ENCODE measurements at places on chromosomes 6 and 20. TPM values are rescaled to one million over a fixed set of nuclear protein-coding genes. Genes with fewer than 3 reads are reported as not detected.

Gene SASH1
- total RNA-seq = 53.5 TPM

Gene C6orf15
- not detected for total RNA-seq

Gene MOCS1
- total RNA-seq = 22.1 TPM

Gene SLC22A1
- total RNA-seq = 2.7 TPM

Gene HLA-DOB
- total RNA-seq = 1.5 TPM

Gene POU5F1
- 1.9 TPM for total RNA-seq

Gene RBM24
- 0.47 TPM for total RNA-seq

Gene PTCRA
- total RNA-seq = 2.0 TPM

Gene SLC22A16
- 0.52 TPM for total RNA-seq

Gene TMEM63B
- total RNA-seq = 79.9 TPM

Gene IRF4
- 7.0 TPM for total RNA-seq

Gene MMP24OS
- total RNA-seq = 109 TPM

Gene DAAM2
- total RNA-seq = 43.7 TPM

Gene CCDC170
- 1.7 TPM for total RNA-seq

Gene KIAA0408
- total RNA-seq = 19.1 TPM

- no peak for DNase-seq
Observed at GRCh38 chr6:31879901-31880300, 1.1 kb upstream of the SLC44A4 start.

GRCh38 chr20:25126204-25127029 is 44.5 kb upstream of the VSX1 start:
- no peak for DNase-seq

GRCh38 chr6:119728220-119728750 is 378.7 kb upstream of the MAN1A1 start:
- DNase-seq = no peak

GRCh38 chr6:7675353-7675945 is 50.5 kb upstream of the BMP6 start:
- DNase-seq = no peak

- DNase-seq = no peak
Observed at GRCh38 chr20:8662433-8662954, 406.4 kb upstream of the PLCB4 start.

DNA sequence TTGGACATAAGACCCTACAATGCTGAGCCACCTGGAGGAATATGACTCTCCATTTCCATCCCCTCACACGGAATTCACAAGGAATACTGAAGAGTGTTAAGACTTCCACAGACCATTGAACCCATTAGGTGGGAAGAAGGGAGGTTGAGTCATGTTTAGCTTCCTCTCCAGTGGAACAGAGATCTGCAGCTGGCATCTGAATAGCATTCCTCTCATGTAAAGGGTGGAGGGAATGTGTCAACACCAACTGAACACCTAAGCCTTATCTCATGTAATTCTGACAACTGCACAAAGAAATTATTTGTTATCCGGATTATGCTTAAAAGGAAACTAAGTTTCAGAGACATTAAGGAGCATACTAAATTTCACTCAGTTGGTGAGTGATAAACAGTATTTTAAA is 705.9 kb downstream of the MAFB start:
- no peak for DNase-seq

GRCh38 chr20:57902473-57902872 is 192.7 kb upstream of the PMEPA1 start:
- DNase-seq = no peak

GRCh38 chr6:1762203-1762602 is 152.5 kb downstream of the FOXC1 start:
- DNase-seq = no peak

- DNase-seq = no peak
Observed at GRCh38 chr6:108622641-108623298, 62.1 kb downstream of the FOXO3 start.

GRCh38 chr20:32635764-32636163 is 38.0 kb downstream of the C20orf203 start:
- no peak for DNase-seq

- no peak for DNase-seq
Observed at GRCh38 chr6:148405894-148406293, 63.3 kb downstream of the SASH1 start.

DNA sequence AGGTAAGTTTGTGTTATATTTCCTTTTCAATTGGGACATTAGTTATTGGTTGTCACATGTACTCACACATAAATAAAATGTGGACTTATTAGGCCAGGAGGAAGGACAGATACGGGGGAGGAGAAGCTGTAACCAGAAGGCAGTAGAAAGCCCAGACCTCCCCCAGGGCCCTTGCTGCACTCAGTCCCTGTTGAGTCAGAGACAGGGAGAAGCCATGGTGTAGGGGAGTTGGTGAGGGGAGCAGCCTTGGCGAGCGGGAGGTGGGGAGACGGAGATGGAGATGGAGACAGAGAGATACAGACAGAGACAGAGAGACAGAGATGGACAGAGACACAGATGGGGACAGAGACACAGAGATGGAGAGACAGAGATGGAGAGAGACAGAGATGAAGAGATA is 263.2 kb downstream of the DLL1 start:
- DNase-seq = peak; percentile 24

DNA sequence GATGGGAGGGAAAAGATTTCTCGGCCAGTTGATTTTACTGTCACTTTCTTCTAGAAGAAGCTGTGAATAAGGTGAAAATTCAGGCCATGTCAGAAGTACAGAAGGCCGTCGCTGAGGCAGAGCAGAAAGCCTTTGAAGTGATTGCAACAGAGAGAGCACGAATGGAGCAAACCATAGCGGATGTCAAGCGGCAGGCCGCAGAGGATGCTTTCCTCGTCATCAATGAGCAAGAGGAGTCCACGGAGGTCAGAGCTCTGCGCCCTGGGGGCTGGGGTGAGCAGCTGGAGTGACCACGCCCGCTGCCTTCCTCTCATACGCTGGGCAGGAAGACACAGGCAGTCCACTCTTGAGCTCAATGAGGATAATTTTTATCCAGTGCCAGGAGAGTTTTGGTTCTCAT is 21.8 kb upstream of the C20orf144 start:
- no peak for DNase-seq

DNA sequence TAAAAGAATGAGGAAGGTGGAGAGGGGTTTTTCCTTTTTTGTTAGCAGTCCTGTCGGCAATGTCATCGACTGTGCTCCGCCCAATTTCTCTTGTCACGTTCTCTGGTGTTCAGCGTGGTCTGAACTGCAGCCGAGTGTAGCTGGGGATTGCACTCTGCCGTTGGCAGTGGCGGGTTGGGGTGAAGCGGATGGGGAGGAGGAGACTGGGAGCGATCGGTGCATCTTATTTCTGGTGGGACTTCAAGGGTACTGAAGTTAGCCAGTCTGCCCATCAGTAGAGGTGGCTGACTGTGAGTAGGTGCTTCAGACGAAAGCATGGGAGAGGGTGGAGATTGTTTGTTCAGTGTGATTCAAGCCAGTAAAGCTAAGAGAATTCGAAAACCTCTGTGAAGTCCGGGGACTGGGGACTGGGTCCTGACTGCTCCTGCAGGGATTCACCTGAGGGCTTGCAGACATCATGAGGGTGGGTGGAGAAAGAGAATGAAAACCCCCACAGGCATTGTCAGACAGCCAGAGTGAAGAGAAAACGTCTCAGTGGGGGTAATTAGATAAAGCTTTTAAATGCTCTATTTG is 5.1 kb downstream of the RREB1 start:
- no peak for DNase-seq

DNA sequence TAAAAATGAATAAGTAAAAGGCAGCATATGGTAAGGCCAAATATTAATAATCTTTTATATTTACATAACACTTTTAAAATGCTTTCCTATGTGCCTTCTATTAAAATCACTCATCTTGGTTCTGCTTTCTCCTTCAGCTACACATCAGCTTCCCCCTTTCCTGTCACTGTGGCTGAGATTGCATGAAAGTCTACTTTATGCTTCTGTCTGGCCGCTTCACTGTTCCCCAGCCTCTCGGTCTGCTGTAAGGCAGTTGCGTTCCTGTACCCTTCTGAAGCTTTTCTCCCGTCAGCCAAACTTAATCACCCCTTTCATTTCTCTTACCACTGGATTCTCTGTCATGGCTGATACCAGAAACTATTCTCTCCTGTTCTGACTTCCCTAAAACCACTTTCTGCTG is 34.6 kb downstream of the SOX4 start:
- no peak for DNase-seq

GRCh38 chr20:7696311-7696710 is 243.9 kb downstream of the HAO1 start:
- DNase-seq = no peak

DNA sequence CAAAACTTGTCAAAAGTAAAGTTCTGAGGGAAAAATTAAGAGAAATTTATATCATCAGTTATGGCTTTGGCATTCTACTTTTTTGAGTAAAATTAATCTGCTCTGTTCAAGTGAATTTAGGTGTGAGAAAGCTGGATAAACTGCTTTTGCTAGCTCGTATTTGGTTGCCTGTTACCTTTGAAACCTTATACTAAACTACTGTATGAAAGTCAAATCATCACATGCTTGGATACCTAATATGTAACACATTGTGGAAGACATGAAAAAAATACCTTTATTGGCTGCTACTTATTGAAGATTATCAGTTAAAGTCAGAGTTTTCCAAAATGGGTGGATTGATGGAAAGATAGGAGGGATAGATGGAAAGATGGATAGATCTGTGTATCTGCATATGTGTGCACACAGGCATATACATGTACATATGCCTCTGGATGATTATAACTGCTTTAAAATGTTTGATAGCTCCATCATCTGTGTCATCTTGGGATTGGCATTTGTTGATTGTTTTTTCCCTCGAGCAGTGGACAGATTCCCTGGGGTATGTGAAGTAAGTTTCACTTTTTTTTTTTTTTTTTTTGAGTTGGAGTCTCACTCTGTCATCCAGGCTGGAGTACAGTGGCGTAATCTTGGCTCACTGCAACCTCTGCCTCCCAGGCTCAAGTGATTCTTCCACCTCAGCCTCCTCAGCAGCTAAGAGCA is 24.3 kb downstream of the SCAF8 start:
- DNase-seq = no peak

DNA sequence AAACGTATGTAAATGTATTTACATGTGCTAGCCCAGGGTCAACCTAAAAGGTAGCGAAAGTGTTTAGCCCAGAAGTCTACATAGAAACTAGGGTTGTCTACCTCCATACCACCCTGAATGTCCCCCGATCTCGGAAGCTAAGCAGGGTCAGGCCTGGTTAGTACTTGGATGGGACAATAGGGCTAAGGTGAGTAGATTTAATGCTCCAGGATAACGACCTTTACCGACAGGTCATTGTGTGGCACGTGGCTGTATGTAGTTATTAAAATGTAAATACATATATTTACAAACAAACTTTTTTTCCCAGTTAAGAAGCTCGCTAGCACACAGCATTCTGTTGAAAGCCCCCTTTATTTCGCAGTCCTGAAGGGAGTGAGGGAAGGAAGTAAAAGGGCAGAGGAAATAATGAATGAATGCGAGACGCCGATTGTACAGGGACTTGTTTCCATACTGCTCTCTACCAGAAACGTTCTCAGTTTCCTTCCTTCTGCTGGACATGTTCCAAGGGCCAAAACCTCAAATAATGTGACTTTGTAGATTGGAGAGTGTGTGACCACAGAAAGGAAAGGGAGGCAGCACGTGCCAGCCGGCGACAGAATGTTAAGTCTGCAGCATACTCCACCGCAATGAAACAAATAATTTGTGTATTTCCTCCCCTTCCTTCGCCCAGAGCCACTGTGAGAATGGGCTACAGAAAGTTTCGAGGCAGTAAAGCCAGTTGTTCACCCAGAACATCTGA is 612 bp downstream of the ADAT2 start:
- DNase-seq = peak; percentile 34

DNA sequence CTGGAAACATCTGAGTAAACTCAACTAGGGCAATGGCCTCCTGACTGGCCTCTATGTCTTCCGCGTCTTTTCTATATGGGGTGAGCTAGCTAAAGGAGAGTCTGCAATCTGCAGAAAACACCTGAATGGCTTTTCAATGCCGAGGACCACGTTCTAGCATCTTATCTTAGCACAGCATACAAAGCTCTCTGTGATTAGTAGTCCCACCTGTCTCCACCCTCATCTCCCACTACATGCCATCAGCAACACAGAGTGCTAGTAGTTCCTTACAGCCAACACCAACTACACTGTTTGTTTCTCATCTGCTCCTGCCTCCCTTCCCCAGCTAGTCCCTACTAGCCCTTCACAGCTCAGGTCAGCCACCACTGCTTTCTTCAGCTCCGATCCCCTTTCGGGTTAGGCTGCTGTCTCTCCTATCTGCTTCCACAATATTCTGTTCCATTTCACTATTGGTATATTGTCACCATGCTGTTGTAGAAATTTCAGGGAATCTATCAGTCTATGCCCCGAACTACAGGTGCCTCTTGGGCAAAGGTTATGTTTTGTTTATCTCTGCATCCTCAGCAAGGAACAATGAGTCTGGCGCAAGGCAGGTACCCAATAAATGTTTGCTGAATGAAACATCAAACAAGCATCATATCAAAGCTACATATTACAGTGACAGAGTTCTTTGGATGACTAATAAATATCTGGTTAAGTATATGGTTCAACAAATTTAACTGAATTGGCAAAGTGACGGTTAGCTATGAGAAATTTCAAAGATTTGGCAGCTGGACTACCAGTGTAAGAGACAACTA is 12.2 kb downstream of the LYRM4 start:
- no peak for DNase-seq

- DNase-seq = no peak
Observed at GRCh38 chr20:63697868-63698545, 1.6 kb downstream of the TNFRSF6B start.

GRCh38 chr6:2108700-2109306 is 136.6 kb downstream of the GMDS start:
- no peak for DNase-seq

- DNase-seq = peak; percentile 64
Observed at GRCh38 chr6:36752187-36752885, 54.7 kb downstream of the RAB44 start.

DNA sequence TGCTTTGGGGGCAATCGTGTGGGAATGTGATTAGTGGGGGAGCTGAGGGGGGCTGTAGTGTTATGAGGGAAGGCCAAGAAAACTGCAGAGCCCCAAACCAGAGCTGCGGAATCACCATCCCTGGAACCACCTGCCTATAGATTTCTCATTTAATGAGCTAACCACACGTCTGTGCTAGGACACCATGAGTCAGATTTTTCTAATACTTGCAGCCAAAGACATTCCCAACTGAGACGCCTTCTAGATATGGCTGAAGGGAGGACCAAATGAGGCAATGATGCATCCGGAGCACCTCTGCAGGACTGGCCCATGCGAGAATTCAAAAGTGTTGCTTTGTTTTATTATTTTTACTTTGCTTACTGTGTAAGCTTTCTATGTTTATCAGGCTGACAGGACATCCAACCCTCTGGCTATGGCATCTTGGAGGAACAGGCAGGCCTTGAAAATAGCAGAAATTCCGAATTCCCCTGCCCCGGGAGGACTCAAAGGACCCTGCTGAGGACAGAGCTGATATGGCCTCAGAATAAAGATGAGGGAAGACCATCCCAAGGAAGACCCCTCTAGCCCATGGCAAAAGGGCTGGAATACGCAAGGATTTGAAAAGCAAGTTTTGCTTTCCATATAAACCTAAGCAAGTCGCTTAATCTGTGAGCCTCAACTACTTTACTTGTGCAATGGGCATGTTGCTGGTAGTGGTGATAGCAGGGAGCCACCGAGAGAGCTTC is 3.1 kb upstream of the PTGIS start:
- no peak for DNase-seq
